ENCODE measurements at places on chromosomes 6 and 20.

DNA sequence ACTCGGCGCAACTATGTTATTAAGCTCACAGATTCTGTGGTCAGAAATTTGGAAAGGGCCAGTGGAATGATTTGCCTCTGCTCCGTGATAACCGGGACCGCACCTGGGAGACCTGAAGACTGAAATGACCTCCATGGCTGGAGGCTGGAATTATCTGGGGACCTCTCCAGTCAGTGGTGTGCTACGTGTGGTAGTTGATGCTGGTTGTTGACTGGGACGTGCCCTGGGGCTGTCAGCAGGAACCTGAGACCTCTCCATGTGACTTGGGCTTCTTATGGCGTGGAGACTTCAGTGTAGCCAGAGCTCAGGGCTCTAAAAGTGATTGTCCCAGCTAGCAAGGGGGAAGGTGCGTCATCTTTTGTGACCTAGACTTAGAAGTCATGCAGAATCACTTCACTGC is 50.3 kb downstream of the CHMP4B start:
- no peak for DNase-seq

- DNase-seq = peak; percentile 67
Observed at GRCh38 chr6:6699741-6700367, 111.3 kb downstream of the LY86 start.

DNA sequence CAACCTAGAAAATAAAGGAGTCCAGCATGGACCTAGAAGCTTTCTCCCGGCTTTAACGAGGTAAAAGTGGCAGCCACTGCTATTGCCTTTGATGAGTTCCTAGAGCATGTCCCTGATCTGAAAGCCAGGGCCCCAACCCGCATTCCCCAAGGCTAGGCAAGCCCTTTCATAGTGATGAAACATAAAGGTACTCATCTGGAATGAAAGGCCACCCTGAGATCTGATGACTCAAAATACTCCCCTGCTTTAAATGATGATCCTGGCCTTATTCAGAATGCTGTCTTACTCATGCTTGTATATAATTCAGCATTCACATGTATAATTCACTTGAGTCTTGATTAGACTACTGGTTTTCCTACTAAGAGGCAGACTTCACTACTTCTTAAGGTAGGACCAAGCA is 21.3 kb downstream of the TTPAL start:
- DNase-seq = no peak

DNA sequence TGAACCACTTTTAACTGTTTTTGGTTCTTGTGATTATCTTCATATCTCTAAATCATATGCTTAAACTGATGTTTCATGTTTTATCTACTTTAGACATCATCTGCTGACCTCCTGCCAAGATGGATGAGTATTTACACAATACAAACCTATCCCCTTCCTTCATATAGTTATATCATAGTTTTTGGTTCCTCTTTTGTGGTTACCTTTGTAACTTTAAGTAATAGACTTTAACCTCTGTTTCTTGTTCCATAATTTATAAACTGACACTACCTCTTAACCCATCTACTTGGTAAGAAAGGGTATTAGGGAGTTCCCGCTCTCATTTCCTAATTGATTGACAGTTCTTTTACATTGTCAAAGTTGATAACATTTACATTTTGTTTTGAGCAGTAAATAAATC is 11.9 kb downstream of the PCMT1 start:
- DNase-seq = no peak

GRCh38 chr6:10484912-10485311 is 36.2 kb upstream of the GCNT2 start:
- DNase-seq = no peak

DNA sequence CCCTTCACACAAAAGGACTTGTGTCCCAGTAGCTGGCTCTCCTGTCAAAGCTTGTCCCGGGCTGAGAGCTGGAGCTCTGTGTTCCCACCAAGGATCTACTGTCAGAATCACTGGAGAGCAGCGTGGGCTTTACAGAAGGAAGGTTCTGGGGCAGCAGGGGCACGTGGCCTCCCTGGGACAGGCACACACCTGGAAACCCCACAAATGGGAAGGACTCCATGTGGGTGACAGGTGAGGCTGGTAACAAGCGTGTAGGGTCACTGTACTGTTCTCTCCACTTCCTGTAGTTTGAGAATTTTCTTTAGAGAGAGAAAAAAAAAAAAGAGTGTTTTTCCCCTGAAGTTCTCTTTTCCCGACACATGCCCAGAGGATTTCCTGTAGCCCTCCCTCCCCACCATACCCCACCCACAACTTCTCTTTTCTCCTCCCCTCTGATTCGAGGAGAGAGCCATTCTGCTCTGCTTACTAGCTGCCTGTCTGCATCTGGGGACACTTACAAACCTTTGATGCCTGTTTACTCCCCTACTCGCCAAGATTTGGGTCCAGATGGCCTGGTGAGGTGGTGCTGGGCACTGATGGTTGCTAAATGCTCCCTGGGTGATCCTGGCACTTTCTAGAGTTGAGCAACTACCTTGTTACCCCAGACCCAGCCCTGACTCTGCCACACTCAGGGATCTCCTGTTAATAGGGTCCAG is 84.1 kb upstream of the SIRPA start:
- DNase-seq = no peak

DNA sequence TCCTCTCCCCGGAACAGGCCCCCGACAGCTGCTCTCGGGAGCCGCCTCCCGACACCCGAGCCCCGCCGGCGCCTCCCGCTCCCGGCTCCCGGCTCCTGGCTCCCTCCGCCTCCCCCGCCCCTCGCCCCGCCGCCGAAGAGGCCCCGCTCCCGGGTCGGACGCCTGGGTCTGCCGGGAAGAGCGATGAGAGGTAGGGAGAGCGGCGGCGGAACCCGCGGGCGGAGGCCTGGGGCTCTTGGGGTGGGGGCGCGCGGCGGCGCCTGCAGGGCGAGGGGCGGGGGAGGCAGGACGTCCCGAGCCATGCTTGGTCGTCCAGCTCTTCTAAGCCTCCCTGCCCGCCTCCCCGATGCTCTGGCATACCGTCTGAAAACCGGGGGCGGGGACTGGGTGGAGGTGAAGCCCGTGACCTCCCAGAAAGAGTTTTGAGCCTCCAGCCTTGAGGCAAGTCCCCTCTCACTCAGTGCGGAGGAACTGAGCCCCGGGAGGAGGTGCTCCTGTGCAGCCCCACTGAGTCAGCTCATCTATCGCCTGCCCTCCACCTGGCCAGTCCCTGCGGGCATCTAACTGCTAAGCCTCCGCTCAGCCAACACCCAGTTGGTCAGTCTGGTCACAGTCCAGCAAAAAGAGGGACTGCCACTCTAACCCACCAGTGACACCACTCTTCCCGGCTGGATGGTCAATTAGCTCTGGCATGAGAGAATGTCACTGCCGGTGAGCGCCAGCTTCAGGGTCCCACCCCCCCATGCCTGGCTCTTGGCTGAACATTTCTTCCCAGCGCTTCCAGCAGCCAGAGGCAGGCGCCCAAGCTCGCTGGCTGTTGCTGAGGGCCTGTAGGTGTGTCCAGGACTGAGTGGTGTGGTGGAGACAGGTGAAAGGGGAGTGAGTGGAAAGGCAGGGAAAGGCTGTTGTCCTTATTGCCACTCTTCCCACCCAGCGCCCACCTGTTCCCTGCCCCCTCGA is 482 bp downstream of the DDR1 start:
- no peak for DNase-seq

DNA sequence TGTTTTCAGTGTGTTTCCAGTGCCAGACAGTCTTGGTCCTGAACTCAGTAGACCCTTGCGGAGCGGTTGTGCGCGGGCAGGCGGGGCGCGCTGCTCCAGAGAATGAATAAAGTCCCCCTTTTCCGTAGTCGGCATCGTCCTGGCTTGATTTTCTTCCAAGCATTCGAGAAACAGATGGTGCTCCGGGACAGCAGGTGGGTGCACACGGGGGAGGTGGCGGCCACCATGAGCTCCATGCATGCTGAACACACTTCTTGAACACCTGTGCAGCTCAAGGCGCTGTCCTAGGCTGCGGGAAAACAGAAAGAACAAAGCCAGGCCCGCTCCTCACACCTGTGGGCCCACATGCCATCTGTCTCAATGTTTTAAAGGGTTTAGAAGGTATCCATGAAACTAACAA is 125.2 kb downstream of the TAF4 start:
- no peak for DNase-seq

- no peak for DNase-seq
Observed at GRCh38 chr20:17494201-17494600, 37.0 kb downstream of the BFSP1 start.

- no peak for DNase-seq
Observed at GRCh38 chr6:41356825-41357224, 21.4 kb downstream of the NCR2 start.

DNA sequence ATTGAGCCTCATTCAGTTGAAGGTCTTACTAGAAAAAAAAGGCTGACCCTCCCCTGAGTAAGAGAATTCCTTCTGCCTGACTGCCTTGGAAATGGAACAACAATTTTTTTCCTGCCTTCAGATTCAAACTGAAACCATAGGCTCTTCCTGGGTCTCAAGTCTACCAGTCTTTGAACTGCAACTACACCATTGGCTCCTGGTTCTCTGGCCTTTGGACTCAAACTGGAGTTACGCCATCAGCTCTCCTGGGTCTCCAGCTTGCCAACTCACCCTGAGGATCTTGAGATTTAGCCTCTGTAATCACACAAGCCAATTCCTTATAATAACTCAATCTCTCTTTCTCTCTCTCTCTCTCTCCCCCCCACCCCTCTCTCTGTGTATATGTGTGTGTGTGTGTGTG is 36.0 kb upstream of the SNX9 start:
- no peak for DNase-seq

- DNase-seq = no peak
Observed at GRCh38 chr6:28789553-28790083, 134.2 kb downstream of the TRIM27 start.

DNA sequence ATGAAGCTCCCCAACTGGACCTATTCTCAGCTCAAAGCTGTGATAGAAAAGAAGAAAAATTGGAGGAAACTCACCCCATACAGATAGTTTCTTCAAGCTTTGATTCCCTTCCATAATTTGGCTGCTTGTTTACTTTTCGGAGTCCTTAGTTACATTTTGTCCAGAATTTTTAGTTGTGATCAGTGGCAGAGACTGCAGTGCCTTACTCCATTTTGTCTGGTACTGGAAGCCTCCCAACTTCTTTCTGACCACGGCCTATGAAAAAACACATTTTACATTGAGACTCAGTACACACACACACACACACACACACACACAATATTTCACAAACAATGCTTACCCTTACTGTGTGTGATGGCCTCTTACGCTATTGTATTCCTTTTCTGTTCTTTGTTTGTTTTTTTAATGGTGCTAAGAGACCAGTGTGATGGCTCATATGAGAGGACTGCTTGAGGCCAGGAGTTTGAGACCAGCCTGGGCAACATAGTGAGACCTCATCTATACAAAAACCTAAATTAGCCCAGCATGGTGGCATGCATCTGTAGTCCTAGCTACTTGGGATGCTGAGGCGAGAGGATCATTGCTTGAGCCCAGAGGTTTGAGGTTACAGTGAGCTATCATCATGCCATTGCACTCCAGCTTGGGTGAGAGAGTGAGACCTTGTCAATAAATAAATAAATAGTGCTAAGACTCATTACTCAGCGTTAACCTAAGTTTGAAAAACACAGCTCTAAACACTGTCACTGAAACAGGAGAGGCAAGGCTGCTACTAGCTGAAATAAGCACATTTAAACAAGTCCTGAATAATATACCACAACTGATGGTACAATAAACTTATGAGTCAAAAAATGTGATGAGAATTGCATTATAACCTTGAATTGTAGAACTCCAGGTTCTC is 13.8 kb upstream of the RNF8 start:
- DNase-seq = no peak

GRCh38 chr6:70164556-70164955 is 138.3 kb downstream of the COL9A1 start:
- DNase-seq = no peak

DNA sequence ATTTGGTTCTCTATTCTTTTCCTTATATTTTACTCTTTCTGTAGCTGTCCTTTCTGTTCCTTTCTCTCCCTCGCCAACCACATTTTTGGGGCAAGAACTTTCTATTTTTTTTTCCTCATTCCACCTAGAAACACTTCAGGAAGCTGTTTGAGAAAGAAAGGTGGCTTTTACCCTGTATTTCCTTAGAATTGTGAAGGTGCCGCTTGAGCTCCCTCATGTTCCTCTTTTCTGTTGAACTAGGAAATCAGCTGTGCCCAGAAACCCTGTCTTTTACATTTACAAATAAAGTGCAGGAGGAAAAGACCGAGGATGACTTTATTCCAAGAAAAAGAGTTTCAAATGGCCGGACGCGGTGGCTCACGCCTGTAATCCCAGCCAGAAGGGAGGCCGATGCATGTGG is 38.2 kb downstream of the OR2B2 start:
- no peak for DNase-seq

- no peak for DNase-seq
Observed at GRCh38 chr6:157045831-157046454, 268.8 kb downstream of the ARID1B start.

DNA sequence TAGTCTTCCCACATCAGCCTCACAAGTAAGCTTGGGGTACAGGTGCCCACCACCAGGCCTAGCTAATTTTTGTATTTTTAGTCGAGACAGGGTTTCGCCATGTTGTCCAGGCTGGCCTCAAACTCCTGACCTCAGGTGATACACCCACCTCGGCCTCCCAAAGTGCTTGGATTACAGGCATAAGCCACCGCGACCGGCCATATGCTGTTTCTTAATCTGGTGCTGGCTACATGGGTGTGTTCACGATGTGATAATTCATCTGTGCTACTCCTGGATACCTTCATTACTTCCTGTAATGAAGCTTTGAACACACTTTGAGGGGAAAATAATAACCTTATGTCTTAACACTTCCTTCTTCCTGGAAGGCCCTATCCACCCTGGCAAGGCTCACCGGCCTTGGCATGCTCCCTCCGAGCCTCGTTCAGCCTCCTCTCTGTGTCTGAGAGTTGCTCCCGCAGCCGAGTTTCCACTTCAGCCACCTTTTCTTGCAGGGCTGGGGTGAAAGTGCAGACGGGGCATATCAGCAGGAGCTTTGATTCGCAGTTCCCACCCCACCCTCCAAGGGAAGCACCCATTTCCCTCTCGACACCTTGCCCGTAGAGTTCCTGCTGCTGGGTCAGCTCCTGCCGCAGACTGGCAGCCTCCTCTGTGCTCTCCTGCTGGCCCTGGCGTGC is 5.6 kb upstream of the PSORS1C2 start:
- no peak for DNase-seq

GRCh38 chr6:17466707-17467106 is 73.3 kb downstream of the CAP2 start:
- no peak for DNase-seq

DNA sequence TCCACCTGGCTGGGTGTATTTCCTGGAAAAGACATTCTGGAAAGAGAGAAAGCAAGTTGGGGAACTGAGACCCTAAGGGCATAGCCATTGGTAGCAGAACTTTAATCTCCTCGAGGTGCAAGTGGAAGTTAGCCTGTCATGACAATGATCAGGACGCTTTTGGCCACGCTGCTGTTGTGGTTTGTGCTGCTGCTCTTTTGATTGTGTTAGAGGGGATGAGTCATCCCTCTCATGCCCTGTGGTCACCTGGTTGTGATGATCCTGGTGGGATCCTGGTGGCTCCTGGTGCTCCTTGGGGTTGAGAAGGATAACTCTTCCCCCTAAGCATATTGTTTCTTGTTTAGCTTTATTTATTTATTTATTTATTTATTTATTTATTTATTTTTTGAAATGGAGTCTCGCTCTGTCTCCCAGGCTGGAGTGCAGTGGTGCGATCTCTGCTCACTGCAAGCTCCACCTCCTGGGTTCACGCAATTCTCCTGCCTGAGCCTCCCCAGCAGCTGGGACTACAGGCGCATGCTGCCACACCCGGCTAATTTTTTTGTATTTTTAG is 350.3 kb downstream of the KIF16B start:
- no peak for DNase-seq

GRCh38 chr20:35238170-35238569 is 11.7 kb downstream of the MMP24 start:
- no peak for DNase-seq

Data from NCI-H1092 (cell line).